ENCODE measurements at places on chromosomes 16 and 17.

- H3K4me3 ChIP-seq, result no peak overlapping the region
- H3K36me3 ChIP-seq, result no peaks in the 10 kb centered on the region
- no peak for DNase-seq
- H3K27me3 ChIP-seq, result no peaks in the 10 kb centered on the region
- H3K4me1 ChIP-seq, result peaks cover 27% of the 10 kb centered on the region
Measured at GRCh38 chr17:81867991-81868673, 3.0 kb downstream of the ARHGDIA start.

DNA sequence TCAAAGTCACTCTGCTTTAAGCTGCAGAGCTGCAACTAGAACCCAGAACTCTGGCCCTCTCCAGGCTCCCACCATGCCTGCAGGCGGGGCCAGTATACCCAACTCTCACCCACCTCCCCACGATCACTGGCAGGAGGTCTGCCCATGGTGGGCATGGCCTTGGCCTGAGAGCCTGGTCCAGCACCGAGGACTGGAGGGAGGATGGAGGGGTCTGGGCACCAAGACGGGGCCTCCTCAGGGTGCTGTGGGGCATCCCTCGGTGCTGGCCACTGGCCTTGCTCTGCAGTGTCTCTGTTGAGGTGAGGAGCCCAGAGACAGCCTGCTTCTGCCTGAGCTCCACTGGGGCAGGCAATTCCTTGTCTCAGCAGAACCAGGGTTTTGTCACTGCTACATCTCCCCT lies 1.5 kb upstream of the KRT16 start:
- H3K27ac ChIP-seq, result no peak overlapping the region
- no peaks in the 10 kb centered on the region for H3K4me1 ChIP-seq
- H3K27me3 ChIP-seq, result no peaks in the 10 kb centered on the region
- no peak overlapping the region for H3K4me3 ChIP-seq
- H3K36me3 ChIP-seq, result no peaks in the 10 kb centered on the region

DNA sequence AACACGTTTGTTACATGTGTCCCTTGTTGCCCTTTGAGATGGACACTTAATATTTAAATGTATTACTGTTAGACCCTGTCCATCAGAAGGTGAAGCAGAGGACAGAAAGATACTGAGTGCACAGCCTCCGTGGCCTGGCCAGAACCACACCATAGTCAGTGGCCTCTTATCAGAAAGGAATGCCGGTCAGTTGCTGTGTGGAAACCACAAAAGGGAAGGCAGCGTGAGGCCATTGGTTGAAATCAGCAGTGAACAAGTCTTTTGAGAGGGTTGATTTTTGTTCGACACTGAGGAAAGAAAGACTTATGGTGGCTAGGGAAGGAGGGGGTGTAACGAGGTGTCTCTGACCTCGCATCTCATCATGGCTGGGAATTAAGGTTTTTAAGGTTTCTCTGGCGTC lies 85.4 kb upstream of the CLEC18A start:
- H3K27me3 ChIP-seq, result no peaks in the 10 kb centered on the region
- no peak for DNase-seq
- H3K4me1 ChIP-seq, result no peaks in the 10 kb centered on the region
- H3K36me3 ChIP-seq, result no peaks in the 10 kb centered on the region
- no peak overlapping the region for H3K4me3 ChIP-seq
- no peak overlapping the region for H3K27ac ChIP-seq

- no peak overlapping the region for H3K4me3 ChIP-seq
- H3K27me3 ChIP-seq, result no peaks in the 10 kb centered on the region
- H3K27ac ChIP-seq, result no peak overlapping the region
- H3K36me3 ChIP-seq, result no peaks in the 10 kb centered on the region
- no peaks in the 10 kb centered on the region for H3K4me1 ChIP-seq
Measured at GRCh38 chr17:43880420-43880991, 26.8 kb downstream of the MPP2 start.

DNA sequence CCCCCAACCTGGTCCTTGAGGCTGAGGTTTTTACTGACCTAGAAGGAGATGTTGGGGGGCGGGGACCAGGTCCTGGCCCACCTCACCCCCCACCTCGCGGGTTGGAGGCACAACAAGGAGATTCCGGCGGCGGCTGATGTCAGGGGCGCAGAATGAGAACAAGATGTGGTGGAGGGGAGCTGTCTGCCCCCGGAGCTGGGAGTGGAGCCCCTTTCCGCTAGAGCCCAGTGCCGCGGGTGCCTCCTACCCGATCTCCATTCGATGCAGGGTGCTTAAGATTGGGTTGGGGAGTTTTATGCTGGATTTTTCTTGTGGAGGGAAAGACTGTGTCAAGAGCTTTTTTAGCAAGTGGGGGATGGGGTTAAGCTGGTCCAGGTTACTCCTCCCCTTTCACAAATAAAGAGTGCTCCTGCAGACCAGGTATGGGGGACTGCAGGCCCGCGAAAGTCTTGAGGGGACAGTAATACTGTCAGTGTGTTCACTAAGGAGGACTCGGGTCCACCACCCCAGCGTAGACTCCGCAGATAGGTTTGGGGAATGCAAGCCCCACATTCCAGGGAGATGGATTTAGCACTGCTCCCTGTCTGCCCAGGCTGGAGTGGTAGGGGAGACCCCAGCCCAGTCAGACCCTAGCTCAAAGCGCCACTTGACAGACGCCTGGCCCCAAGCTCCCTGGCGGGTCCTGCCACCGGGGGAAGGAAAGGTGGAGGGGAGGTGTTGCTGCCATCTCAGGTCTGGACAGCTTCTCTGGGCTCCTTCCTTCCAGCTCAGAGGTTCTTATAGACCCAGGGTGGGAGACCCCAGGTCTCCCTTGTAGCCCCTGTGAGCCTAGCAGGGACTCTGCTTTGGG lies 2.0 kb downstream of the CACNA1G start:
- DNase-seq, result no peak
- H3K4me1 ChIP-seq, result no peaks in the 10 kb centered on the region
- H3K27me3 ChIP-seq, result peaks cover 36% of the 10 kb centered on the region
- no peaks in the 10 kb centered on the region for H3K36me3 ChIP-seq

DNA sequence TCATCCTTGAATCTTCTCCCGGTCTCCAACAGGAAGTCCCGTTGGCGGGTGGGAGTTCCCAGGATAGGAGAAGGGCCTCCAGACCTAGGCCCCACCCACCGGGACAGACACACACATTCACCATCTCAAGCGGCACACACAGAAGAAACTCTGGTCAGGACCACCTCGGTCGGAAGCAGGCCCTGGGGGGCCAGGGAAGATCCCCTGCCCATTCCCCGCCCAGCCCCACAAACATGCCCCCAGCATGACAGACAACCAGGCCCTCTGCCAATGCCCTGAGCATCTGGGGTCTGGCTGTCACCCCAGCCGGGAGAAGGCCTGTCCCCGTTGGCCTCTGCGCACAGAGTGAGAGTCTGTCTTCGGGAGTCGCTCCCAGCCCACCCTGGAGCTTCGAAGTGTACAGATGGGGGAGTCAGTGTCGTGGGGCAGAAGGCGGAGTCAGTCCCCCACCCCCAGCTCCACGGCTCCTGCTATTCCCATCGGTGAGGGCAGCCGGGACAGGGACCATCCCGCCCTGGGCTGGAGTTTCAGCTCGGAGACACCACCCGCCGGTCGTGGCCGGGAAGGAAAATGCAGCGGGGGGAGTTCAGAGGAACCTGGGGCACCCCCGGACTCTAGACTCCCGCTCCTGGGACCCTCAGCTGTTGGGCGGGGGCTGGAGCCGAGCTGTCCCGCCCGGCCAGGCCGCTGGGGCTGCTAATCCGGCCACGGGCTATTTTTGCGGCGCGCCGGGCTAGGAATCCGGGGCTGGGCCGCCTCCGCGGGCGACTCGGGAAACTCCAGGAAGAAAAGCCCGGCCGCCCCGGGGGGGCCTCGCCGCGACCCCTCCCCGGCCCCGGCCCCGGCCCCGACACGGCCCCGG lies 660 bp downstream of the RHBDF1 start:
- H3K36me3 ChIP-seq, result no peaks in the 10 kb centered on the region
- peak overlapping the region; percentile 60 for H3K4me3 ChIP-seq
- no peaks in the 10 kb centered on the region for H3K4me1 ChIP-seq
- no peaks in the 10 kb centered on the region for H3K27me3 ChIP-seq
- H3K27ac ChIP-seq, result peak overlapping the region; percentile 67

GRCh38 chr16:9499941-9500593 lies 408.6 kb downstream of the HAPSTR1 start:
- H3K36me3 ChIP-seq, result no peaks in the 10 kb centered on the region
- no peak overlapping the region for H3K4me3 ChIP-seq
- no peak overlapping the region for H3K27ac ChIP-seq

GRCh38 chr17:68060336-68060735 lies 24.8 kb downstream of the KPNA2 start:
- no peaks in the 10 kb centered on the region for H3K27me3 ChIP-seq
- H3K4me3 ChIP-seq, result no peak overlapping the region
- DNase-seq, result no peak
- H3K4me1 ChIP-seq, result no peaks in the 10 kb centered on the region

- H3K27ac ChIP-seq, result no peak overlapping the region
- no peaks in the 10 kb centered on the region for H3K36me3 ChIP-seq
- H3K4me1 ChIP-seq, result no peaks in the 10 kb centered on the region
- no peak for DNase-seq
Measured at GRCh38 chr17:78973792-78974520, 5.8 kb downstream of the LGALS3BP start.

DNA sequence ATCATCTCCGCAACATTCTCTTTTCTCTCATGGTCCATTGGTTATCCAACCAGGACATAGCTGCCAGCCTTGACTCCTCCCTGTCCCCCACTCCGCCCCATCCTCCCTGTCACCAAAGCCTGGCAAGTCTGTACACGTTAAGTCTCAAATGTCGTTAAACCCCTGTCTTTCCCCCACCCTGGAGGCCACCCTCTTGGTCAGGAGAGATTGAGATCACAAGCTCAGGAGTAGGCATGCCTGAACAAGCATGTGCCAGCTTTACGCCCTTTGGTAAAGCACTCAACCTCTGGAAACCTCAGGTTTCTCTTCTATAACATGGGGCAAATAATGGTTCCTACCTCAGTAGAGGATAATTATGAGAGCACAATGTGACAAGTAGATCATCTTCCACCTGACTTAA lies 38.1 kb upstream of the CCL1 start:
- no peaks in the 10 kb centered on the region for H3K36me3 ChIP-seq
- no peak overlapping the region for H3K27ac ChIP-seq
- DNase-seq, result no peak
- H3K4me1 ChIP-seq, result no peaks in the 10 kb centered on the region
- no peaks in the 10 kb centered on the region for H3K27me3 ChIP-seq

DNA sequence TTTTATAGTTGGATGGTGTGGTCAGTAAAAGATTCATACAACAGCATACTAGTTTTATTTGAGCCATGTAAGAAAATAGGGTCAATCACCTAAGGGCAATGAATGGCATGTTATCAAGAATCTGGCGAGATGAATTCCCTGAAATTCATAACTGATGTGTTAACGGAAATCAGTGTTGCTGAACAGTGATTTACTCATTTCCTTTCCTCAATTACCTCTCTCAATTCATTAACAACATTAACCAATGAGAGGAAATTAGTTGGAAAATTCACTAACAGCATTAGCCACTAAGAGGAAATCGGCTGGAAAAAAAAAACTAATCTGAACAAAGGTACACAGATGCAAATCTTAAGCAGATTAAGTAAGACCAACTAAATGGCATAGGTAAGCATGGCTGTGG lies 6.3 kb downstream of the CMTR2 start:
- no peak overlapping the region for H3K4me3 ChIP-seq
- DNase-seq, result no peak
- no peaks in the 10 kb centered on the region for H3K36me3 ChIP-seq

GRCh38 chr17:491086-492021 lies 138.7 kb upstream of the RPH3AL start:
- H3K4me3 ChIP-seq, result peak overlapping the region; percentile 64
- DNase-seq, result no peak
- H3K4me1 ChIP-seq, result no peaks in the 10 kb centered on the region
- no peaks in the 10 kb centered on the region for H3K36me3 ChIP-seq

DNA sequence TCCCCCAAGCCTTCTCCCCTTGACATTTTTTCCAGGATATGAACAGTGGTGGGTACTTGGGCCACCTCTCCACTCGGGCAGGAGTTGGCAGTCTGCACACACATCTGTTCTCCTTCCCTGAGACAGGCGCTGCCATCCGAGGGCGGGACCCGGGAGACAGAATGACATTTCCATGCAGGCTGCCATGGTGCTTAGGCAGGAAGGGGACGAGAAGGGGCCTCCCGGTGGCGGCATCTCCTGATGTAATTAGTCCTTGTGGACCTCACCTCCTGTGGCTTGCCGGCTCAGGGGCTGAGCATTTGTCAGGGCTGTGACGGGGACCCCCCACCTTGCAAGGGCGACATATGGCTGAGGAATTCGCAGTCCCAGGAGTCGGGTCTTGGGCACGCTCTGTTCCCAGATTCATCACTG lies 197.2 kb downstream of the FOXL1 start:
- H3K4me3 ChIP-seq, result no peak overlapping the region
- DNase-seq, result peak; percentile 21
- no peaks in the 10 kb centered on the region for H3K4me1 ChIP-seq
- H3K36me3 ChIP-seq, result no peaks in the 10 kb centered on the region

DNA sequence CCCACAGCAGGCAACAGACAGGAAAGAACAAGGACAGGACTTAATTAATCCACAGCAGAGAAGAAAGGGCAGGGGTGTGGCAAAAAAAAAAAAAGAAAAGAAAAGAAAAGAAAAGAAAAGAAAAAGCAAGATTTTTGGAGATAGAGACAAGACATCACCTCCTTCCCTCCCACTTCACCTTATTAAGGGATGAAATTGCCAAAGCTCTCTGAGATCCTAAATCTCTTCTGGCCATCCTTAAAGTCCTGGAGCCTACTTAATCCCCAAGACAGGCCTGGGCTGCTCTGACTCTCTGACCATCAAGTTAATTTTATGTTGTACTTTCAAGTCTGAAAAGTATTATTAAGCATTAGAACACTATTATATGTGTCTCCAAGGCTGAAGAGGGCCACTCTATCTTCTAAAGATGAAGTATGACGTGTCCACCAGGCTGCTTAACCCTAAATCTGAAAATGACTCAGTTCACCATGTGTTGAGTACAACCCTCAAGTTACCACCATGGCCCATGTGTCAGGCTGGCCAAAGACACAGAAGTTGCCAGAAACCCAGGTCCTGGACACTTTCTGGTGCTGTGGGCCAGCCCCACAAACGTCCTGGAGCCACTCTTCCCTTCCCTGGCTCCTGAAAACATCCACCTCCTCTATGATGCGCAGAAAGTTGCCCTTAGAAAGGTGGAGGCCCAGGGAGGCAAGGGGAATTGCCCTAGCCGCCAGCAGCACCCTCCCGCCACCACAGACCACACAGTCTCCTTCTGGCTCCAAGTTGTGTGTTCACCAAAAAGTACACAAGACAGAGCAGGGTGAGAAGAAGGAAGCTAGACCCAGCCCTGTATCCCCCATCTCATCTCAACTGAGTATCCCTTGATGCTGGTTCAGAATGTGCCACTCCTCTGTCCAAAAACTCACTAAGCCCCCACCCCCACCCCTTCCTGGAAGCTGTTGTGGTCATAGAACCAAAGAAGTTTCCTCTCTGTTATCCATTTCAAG lies 2.7 kb downstream of the SOCS1 start:
- H3K36me3 ChIP-seq, result no peaks in the 10 kb centered on the region
- peaks cover 30% of the 10 kb centered on the region for H3K4me1 ChIP-seq
- no peak overlapping the region for H3K4me3 ChIP-seq
- DNase-seq, result no peak
- H3K27me3 ChIP-seq, result no peaks in the 10 kb centered on the region
- H3K27ac ChIP-seq, result peak overlapping the region; percentile 99
